Stimulated activated CD8-positive, alpha-beta memory T cell treated with anti-CD3 and anti-CD28 coated beads, Interleukin-4, amount 100 ng/mL, for 1 hour (primary cell): ENCODE measurements at places on chromosomes 2 and 18.

- no peak for DNase-seq
Observed at GRCh38 chr2:168896783-168897182, 4.3 kb upstream of the G6PC2 start.

DNA sequence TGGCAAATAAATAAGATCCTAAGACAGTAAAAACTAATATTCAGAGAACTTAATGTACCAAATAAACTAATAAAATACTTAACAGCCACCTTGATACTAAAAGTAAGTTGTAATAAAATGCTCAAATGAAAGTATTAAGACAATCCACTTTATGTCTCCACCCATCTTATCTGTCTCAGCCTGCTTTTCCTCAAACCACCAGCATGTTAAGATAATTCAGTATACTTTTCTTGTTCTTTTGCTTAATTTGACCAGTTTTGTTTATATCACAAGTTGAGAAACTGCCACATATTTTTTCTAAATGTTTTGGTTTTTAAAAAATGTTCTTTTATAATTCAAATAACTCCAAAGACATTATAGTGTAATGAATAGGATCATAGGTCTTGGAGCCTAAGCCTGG is 142.0 kb downstream of the MBD5 start:
- DNase-seq = no peak

DNA sequence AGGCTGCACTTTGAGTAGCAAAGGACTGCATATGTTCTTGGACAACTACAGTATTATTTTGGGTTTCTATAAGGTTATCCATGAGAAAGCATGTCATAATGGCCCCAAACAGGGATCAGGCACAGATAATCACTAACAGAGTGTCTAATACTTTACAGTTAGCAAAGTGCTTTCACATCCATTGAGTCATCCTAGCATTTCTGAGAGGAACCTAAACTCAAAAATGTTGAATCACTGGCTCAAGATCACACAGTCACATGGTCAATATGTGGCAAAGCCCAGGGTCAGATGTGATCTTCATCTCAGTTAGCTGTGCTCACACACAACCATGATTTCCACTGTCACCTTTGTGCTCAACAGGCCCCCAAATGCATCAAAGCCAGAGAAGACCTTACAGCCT is 156.1 kb upstream of the VRK2 start:
- no peak for DNase-seq

- no peak for DNase-seq
Observed at GRCh38 chr2:104654811-104655210, 199.1 kb upstream of the POU3F3 start.

DNA sequence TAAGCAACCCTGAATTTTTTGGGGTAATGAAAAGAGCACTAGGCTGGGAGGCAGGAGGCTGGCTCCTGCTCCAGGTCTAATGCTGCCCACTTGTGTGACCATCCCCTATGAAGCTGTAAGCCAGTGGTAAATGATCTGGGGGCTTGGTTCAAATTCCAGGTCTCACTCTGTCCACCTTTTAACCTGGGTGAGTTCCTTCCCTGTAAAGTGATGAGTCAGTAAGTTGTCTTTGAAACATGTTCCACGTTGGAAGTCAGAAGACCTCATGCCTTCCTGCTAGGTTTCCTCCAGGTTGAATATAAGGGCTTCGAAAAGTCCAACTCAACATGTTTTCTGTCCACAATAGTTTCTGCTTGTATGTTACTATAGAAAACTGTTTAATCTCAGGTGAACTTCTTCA is 160.9 kb upstream of the MYT1L start:
- no peak for DNase-seq

- no peak for DNase-seq
Observed at GRCh38 chr18:48033790-48034650, 103.6 kb upstream of the SMAD2 start.
